ENCODE measurements at places on chromosomes 12 and 14.
A peak's percentile ranks its signal among the peaks of the same experiment; 100 is the strongest.

- DNase-seq, result no peak
Measured at GRCh38 chr14:95044463-95045105, 112.7 kb downstream of the DICER1 start.

GRCh38 chr12:100445081-100445481 is 28.6 kb upstream of the NR1H4 start:
- DNase-seq, result no peak

- no peak for DNase-seq
Measured at GRCh38 chr12:50573271-50573670, 68.5 kb downstream of the DIP2B start.

DNA sequence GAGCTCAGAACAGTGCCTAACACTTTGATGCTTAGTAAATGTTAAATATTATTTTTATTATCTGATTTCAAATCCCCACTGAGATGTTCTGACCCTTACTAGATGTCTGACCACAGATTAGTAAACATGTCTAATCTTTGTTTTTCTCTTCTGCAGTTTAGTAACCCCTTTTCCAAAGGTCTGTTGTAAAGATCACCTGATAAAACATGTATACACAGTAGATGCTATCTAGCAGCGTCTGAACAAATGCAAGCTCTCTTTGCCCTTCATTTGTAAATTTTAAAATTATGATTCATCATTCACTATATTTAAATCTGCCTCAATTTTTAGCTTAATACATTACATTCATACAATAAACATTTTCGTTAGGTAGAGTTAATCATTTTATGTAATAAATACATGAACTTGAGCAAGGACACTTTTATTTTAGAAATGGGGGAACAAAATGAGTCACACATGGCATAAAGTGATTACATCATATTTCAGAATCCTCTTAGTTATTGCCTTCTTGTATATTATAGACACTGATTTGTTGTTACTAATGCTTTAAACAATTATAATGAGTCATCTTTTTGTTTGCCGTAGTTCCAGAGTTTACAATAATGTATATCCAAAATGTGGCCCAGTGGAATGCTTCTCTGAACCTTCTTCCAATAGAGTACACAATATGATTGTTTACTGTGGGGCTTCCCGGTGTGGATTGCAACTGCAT is 1.7 kb upstream of the OR4K5 start:
- DNase-seq, result peak; percentile 54

DNA sequence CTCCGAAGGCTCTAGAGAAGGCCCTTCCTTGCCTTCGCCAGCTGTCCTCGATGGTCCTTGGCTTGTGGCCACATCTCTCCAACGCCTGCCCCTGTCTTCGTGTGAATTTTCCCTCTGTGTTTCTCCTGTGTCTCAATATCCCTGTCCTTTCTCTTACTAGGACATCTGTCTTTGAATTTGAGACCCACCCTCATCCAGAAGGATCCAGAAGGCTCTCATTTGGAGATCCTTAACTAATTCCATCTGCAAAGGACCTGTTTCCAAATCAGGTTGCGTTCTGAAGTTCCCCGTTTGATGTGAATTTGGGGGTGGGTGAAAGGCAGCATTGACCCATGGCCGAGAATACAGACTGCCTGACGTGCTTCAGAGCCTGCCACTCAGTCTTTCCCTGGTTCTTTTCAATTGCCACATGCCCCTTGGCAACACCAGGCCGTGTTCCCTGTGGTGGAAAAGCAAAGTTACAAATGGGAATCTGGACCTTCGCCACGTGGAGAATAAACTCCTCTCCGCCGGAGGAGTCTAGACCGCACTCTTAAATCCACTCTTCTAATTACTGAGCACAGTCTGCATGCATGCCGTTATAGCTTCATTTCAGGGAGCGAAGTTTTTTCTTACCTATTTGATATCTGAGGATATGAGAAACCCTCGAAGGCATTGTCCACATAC is 158.8 kb downstream of the TMEM132C start:
- DNase-seq, result no peak

GRCh38 chr12:111686574-111687105 is 787 bp downstream of the ACAD10 start:
- DNase-seq, result no peak

DNA sequence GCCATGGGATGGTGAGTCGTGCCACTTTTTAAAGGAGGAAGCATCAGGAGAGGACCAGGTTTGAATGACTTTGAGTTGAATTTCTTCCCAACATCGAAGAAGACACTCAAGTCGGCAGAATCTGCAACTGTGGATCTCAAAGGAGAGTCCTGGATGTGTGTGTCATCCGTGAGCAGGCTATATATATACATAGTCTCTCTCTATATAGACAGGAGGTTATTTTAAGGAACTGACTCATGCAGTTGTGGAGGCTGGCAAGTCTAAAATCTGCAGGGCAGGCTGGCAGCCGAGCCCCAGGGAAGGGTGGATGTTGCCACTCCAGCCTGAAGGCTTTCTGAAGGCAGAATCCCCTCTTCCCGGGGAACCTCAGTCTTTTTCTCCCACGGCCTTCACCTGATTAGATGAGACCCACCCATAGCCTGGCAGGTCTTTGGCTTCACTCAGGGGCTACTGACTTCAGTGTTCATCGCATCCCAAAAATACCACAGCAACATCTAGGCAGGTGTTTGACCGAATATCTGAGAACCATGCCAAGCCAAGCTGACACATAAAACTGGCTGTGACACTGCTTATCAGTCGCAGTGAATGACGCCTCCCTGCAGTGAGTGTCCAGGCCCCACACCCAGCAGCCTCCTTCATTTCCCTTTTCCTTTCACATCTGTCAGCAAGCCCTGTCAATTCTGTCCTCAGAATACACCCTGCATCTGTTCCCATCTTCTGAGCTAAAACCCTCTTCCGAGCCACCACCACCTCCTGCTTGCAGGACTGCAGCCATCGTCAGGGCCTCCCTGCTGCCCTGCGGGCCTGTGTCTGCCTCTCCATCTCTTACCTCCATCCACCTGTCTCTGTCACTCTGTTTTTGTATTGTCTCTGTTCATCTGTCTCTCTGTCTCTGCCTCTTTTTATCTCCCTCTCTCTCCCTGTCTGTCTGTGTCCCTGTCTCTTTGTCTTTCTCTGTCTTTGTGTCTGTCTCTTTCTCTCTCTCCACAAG is 54.0 kb downstream of the ZNF664 start:
- DNase-seq, result no peak

- no peak for DNase-seq
Measured at GRCh38 chr12:129409281-129409680, 494.5 kb downstream of the TMEM132D start.

GRCh38 chr12:98893126-98893674 is 248.1 kb downstream of the APAF1 start:
- DNase-seq, result no peak

DNA sequence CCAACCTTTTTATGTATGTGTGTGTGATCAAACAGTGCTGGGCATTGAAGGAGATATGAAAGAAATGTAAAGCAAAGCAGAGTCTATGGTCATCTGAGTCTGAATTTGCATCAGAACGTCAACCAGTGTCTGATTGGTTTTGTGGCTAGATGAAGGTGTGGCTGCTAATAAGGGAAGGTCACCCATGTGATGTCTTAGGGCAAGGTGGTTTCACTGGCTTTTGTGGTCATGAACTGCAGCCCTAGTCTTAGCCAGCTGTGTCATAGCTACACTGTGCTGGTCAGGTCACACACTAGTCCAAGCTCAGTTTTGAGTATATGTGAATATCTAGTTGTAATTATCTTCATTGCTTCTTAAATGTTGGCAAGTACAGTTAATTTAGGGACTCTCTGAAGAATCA is 105.8 kb downstream of the TGFB3 start:
- DNase-seq, result peak; percentile 72
